Stimulated activated CD8-positive, alpha-beta memory T cell treated with anti-CD3 and anti-CD28 coated beads, Interleukin-15, amount 100 ng/mL, for 48 hours (primary cell): ENCODE measurements at places on chromosomes 5 and 9.
A peak's percentile ranks its signal among the peaks of the same experiment; 100 is the strongest.

DNA sequence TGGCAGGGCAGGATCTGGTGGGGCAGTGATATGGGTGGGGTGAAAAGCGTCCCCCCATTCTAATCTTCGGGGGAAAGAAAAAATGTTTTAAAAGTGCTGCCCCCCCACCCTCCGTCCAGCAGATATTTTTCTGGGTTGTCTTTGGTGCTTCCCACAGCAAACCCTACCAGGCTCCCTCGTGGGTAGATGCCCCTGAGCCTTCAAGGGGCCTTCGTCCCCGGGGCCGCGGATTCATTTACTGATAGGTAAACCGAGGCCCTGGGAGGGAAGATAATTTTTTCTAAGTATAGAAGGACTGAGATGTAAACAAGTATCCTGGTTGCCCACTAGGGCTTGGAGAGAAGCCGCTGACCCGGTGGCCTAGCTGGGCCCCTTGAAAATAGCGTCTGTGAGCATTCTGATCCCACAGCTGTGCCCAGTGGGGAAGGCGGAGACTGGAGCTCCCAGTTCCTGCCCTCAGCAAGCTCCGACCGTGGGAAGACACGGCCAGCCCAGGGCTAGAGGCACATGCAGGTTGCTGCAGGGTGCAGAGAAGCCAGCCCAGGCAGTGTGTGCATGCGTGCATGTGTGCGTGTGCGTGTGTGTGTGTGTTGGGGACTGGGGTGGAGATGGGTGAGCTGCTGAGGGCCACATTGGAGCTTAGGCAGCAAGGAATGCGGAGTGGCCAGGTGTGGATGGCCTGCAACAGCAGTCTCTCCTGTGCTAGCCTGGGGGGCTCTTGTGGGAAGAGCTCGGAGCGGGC is 6.0 kb upstream of the RXRA start:
- DNase-seq: no peak

DNA sequence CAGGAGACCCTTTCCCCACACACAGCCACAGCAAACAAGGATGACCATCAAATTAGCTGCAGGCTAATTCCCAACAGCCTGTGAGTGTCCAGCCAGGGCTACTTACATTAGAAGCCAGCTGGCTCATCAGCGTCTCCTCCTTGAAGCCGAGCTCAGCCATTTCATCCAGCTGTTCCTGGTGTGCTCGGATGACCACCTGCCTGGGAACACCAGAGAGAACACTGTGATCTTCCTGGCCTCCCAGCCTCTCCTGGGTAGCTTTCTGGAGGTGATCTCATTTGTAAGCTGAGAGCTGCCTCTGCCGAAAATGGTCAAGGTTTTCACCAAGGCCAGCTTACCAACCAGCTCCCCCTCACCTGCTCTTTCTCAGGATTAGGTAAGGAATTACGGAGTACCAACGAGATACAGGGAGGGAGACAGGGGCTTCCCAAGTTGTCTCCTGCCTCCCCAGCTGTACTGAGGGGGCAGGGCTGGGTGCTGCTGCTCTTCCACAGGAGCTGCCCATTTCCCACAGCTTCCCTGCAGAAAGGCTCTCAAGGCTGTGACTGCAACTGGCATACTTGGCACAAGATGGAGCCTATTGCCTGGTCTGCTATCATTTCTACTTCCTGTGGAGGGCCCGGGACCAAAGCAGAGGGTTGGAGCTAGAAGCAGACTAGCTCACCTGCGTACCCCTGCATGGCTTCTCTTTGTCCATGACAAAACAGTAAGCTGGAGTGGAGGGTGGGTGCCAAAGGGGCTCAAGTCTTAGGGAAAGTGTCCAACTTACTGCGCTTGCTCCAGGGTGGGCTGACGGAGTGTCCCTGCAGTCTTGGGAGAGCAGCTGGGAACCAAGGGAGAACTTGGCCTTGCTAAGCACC is 73.9 kb downstream of the KIF24 start:
- DNase-seq: no peak

DNA sequence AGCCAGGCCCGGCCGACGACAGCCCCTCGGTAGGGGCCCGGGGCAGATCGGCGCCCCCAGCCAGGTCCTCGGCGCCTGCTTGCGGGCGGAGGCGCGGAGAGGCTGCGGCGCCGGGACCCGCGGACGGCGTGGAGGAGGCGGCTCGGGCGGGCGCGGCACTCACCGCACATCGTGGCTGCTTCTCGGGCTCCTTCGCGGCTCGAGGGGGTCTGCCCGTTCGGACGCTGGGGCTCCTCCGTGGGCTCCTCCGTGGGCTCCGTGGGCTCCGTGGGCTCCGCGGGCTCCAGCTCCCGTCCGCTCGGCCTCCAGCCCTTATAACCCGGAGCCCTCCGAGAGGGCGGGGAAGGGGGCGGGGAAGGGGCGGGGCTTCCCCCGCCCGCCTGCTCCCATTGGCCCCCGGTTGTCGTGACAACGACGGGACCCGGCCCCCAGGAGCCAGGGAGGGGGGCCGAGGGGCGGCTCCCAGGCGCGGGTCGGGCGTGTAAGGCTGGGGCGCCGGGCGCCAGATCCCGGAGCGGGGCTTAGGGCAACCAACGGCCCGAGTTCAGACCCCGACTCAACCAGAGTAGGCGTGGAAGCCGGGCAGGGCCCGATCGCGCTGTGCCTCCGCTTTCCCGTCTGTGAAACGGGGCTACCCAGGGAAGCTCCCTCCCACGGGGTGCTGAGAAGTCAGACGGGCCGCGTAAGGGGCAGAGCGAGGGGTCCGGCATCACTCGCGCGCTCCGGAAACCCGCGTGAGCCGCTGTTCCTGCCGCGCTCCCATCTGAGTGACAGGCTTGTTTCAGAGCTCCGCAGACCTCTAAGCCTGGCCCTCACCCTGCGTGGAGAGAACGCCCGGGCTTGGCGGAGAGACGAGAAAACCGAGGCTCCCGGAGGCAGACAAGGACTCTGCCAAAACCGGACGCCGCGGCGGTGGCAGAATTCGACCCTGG is at the start of gene GFPT2:
Gene GFPT2 (minus strand): TSS at position 289 of the 932 bp plus-strand sequence. CDS start 119 bp downstream, at position 170.
- DNase-seq: peak; percentile 56

DNA sequence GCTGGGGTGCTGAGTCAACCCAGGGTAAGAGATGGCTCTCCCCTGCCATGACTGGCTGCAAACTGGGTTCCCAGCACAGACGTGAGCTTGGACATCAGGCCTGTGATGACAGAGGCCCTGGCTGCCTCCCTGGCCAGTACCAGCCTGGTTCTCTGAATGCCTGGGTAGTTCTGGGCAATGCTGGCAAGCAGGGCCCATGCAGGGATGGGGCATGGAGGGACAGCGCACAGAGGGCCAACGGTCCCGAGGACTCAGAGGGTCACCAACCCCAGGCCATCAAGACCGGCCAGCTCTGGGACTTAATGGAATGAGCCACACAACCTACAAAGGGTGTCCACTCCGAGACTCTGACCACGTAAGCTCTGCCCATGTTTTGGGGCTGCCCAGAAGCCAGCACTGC is 241.4 kb downstream of the FSTL4 start:
- DNase-seq: no peak

- no peak for DNase-seq
These were observed 25.7 kb downstream of the CDKN2A start for GRCh38 chr9:21968331-21969010.

DNA sequence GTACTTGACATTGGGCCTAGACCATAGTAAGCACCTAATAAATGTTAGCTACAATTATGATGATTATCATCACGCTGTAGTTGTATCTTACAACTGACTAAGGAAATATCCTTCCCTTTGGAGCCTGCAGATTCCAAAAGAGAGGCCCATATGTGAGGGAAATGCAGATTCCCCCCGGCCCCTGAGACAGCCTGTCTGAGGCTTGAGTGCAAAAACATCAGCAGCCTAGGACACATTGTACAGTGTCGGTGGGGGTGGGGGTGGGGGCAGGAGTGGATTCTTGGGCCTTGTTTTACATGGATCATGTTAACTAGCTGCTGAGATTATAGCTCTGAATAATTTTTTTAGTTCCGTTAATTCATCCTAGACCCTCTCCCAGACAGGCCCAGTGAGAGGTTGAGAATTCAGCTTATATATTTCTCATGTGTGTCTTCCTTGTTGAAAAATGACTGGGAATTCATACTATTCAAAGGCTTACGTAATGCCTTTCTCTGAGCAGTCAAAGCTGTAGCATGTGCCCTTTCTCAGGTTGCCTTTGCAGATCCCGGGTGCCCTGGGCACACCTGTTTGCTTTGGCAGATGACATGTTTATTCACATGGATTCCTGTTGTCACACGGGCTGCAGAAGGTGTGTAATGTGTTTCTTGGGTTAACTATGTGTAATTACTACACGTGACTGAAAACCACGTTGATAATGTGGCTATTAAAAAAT is 262.8 kb downstream of the NR3C1 start:
- DNase-seq: no peak

GRCh38 chr5:124645396-124645795 is 101.0 kb downstream of the ZNF608 start:
- DNase-seq: no peak

DNA sequence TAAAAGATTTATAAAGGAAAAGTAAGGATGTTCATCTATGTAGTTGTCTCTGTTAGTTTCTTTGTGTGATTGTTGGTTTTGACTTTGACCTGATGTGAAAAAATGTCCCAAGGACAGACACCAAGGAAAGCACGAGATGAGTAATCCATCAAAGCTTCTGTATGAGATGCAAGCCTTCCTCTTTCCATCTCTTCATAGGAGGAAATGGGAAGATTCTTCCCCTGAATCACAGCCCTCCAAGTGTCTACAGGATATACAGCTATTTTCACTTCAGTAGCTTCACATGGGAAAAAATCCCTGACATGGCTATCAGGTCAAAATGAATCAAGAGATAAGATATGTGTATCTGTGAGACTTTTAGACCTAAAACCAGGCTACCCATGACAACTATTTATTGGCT is 29.0 kb upstream of the CEMIP2 start:
- DNase-seq: no peak

- DNase-seq: no peak
These were observed 54.8 kb upstream of the NKD2 start for GRCh38 chr5:953535-954449.

DNA sequence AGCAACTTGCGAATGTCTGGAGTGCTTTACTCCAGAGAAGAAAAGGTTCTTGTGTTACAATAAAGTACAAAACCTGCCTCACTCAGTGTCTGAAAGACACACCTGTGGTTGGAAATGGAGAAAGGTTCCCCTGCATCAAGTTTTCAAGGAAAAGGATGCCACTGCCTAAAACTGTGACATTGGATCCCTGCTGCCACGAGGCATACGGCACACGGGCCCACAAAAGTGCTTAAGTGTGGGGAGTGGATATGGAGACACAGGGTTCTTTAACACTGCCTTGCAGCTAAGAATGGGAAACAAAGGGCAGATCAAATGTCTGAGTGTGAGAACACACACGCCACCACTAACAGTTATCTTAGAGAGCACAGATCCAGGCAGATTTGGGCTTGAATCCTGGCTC is 75.0 kb downstream of the NIPSNAP3B start:
- no peak for DNase-seq

GRCh38 chr5:139371482-139372435 is 11.3 kb downstream of the SLC23A1 start:
- no peak for DNase-seq

GRCh38 chr5:39373791-39374190 is 9.5 kb upstream of the C9 start:
- no peak for DNase-seq

- no peak for DNase-seq
These were observed 196.2 kb upstream of the SLC24A2 start for GRCh38 chr9:19985081-19985480.

DNA sequence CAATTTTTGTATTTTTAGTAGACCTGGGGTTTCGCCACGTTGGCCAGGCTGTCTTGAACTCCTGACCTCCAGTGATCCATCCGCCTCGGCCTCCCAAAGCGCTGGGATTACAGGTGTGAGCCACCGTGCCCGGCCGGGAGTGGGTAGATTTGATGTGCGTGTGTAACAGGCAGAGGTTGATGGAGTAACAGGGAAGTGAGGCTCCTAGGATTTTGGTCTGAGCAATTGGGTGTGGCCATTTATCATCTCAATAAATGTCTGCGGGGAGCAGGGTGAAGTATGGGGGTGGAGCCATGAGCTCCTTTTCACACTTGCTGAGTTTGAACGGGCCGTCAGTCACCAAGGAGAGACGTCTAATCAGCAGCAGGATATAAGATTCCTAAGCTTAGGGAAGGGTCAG is 1.2 kb upstream of the REXO4 start:
- DNase-seq: no peak

- DNase-seq: no peak
These were observed 476.8 kb downstream of the LRRC70 start for GRCh38 chr5:63055421-63055820.
